Endothelial cell (in vitro differentiated cells): ENCODE measurements at places on chromosomes 4 and X. TPM values are rescaled to one million over a fixed set of nuclear protein-coding genes. Genes with fewer than 3 reads are reported as not detected.

Gene THAP9
- total RNA-seq, result 5.1 TPM

Gene SPANXD
- not detected for total RNA-seq

Gene KLF8
- 13.9 TPM for total RNA-seq

Gene PRR32
- not detected for total RNA-seq

Gene ETDA
- not detected for total RNA-seq

- DNase-seq, result no peak
Measured at GRCh38 chr4:150572704-150573504, 9.0 kb upstream of the MAB21L2 start.

GRCh38 chr4:151276787-151277562 lies at the start of gene PRSS48:
TSS of gene PRSS48 (plus strand) at chr4:151277161. CDS start at chr4:151277173, 12 bp downstream.
- DNase-seq, result peak; percentile 88

DNA sequence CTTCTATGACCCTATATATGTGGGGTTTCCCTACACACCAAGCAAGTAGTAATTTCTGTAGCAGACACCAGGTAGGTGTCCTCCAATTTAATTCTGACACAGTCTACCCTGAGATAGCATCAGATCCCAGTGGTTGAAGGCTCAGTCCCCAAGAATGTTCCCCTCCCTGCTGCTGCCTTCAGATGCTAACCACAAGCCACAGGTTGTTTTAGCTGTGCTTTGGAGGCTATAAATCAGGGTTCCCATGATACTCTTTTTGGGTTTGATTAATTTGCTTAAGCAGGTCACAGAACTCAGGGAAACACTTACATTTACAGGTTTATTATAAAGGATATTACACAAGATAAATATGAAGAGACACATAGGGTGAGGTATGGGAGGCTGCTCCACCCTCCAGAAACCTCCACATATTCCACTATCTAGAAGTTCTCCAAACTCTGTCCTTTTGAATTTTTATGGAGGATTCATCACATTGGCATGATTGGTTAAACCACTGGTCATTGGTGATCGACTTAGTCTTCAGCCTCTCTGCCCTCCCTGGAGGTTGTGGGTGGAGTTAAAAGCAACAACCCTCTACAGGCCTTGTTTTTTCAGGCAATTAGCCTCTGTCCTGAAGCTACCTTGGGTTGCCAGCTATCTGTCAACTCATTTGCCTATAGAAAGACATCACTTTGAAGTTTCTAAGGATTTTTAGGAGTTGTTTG lies 50.8 kb downstream of the GRIA2 start:
- no peak for DNase-seq

GRCh38 chr4:158809611-158810486 lies 41.0 kb downstream of the FNIP2 start:
- no peak for DNase-seq

DNA sequence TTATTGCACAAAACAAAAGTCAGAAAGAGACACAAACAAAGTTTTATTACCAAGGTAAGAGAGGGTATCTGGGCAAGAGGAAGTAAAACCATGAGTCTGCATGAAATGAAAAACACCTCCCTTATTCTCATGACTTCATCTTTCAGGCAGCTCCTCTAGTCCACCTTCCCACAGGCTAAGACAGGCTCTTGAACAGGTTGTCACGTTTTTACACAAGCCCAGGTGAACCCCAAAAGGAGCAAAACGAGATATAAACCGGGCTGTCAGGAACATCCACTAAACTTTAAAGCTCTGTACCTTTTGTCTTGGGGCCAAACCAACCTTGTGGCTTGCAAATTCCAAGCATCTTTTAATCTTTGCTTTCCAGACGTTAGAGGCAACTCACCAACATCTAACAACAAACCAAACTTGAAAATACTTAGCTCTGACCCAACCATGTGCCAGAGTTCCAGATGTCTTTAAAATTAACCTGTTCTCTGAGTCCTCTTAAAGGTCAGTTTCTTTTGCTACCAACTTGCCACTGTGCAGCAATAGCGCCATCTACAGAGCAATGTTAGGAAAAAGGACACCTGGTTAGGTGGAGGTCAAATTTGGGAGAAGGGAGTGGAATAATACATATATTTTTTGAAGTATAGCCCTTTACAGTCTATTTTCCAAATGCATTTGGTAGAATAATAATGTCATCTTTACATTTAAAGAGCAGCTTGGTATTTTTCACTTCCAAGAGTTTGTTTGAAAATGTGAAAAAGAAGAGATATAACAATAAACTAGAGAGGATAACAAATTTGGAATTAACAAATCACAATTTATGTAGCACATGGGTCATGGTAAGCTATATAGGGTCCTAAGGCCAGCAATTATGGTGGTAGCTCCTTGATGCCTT lies 73.1 kb downstream of the QRFPR start:
- DNase-seq, result peak; percentile 39

GRCh38 chr4:82084747-82085146 lies 289.0 kb downstream of the HNRNPD start:
- no peak for DNase-seq

DNA sequence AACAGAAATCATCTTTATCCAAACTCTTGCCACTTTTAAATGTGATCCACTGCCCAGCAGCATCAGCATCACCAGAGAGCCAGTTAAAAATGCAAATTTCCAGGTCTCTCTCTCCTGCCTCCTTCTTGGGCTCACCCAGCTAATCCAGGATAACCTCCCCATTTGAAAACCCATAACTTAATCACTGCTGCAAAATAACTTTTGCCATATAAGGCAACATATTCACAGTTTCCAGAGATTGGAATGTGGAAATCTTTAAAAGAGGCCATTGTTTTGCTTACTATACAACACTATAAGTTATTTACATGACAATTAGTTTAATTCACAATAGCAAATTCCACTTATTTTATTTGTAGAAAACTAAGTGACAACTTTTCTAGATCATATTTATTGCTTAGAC lies 4.8 kb upstream of the EXOSC9 start:
- DNase-seq, result no peak

DNA sequence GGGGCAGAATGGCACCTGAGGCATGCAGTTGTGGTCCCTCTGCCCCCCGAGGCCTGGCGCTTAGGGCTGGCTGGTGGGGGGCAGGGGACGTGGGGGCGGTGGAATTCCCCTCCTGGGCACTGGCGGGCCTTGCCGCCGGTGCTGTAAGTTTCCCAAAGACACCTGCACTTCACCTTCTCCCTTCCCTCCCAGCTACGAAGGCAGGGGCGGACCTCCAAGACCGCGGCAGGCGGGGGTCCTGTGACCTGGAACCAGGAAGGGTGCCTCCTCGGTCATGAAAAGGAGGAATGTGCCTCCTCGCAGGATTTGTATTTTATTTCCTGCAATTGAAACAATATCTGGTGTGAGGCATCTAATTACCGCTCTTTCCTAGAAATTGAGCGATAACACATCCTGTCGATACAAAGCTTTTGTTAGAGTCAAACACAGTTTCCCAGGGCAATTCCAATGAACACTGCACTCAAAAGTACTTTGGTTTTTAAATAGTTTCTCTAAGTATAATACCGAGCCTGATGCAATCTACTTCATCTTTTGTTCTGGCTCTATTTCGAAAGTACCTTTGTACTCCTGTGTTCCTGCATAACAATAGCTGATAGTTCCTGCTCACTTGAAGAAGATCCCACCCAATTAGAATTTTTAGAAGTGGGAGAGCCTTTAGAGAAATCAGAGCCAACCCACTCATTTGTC lies 12.3 kb upstream of the ADRA2C start:
- no peak for DNase-seq

DNA sequence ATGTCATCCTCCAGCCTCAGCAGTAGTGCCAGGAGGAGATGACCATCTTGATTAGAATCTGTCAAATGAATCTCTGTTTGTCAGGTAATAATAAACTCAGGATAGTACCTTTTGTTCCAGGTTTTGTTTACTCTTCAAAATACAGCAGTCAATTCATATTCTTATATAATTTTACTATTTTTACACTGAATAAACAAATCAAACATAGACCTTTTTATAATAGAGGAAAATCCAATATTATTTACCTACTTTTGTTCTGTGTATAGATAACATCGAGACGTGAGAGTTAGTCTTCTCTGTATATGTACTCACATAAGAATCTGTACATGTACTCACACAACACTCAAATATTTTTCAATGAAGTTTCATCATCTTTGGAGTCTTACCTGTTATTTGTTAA lies 365.4 kb upstream of the EPHA5 start:
- no peak for DNase-seq
